Endothelial cell of umbilical vein (primary cell): ENCODE measurements at places on chromosomes 12 and 14. TPM values are rescaled to one million over a fixed set of nuclear protein-coding genes. Genes with fewer than 3 reads are reported as not detected.

The CCDC38 gene
- not detected in 2 replicates for total RNA-seq

The APOLD1 gene
- 5.3 and 6.0 TPM in 2 replicates for total RNA-seq

The RHEBL1 gene
- 2.3 and 2.6 TPM in 2 replicates for total RNA-seq

The SLC41A2 gene
- total RNA-seq, result 7.5 and 8.0 TPM in 2 replicates

DNA sequence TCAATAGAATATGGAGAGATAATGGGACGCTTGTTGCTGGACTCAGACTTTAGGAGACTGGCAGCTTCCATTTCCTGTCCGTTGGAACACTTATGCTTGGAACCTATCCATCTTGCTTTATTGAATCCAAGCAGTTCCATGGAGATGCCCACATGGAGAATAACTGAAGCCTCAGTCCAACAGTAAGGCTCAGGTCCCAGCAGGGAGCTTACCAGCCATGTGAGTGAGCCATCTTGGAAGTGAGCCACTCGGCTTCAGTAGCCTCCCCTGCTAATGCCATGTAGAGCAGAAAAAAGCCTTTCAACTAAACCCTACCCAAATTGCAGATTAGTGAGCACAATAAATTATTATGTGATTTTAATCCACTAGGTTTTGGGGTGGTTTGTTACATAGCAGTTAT lies 538.8 kb upstream of the STXBP6 start:
- H3K27ac ChIP-seq, result no peak overlapping the region
- H3K4me1 ChIP-seq, result no peaks in the 10 kb centered on the region
- H3K4me3 ChIP-seq, result no peak overlapping the region
- H3K36me3 ChIP-seq, result no peaks in the 10 kb centered on the region
- no peaks in the 10 kb centered on the region for H3K27me3 ChIP-seq

- H3K36me3 ChIP-seq, result no peaks in the 10 kb centered on the region
- H3K27ac ChIP-seq, result no peak overlapping the region
- peaks cover 14% of the 10 kb centered on the region for H3K4me1 ChIP-seq
- DNase-seq, result no peak
- no peak overlapping the region for H3K4me3 ChIP-seq
- no peaks in the 10 kb centered on the region for H3K27me3 ChIP-seq
Observed at GRCh38 chr12:63941166-63941800, 96.8 kb downstream of the SRGAP1 start.

DNA sequence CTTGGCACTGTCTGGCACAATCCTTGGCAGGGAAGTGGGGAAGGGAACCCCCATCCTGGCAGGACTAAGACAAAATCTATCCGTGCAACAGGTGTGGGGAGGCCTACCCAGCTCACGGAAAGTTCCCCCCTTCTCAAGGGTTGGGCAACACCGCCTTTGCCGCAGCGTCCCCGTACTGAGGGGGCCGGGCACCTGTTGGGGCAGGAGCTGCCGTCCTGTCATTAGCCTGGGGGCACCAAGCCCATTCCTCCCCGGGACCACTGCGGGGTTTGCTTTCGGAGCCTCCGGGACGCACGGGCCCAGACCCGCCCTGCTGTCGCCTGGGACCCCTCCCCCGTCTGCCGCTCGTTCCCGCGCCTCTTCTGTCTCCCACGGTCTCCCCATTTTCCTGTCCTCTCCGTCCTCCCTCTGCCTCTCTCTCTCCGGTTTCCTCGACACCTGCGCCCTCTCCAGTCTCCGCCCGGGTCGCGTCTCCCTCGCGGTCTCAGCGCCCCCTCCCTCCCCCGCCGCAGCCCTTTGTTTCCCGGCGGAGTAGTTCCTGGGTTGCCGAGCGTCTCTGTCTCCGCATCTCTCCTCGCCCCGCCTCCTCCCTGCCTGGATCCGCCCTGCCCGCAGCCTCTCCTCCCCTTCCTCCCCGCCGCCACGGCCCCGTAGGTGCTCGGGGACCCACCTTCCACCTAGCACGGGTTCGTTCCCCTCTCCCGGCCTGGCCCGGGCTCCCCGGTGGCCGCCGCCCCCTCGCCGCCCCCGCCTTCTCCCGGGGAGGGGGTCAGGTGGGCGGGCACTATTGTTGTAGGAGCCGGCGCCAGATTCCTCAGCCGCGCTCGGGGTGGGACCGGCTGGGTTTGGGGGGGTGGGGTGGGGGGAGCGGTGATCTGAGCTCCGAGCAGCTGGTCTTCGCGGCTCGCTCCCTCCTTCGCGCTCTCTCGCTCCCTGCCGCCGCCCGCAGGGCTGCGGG lies at the start of gene CACNB3:
CACNB3 (plus strand) TSS at position 624 of the 958 bp plus-strand sequence. CDS start 434 bp downstream, outside the sequence.
- H3K36me3 ChIP-seq, result no peaks in the 10 kb centered on the region
- H3K27me3 ChIP-seq, result no peaks in the 10 kb centered on the region
- peaks cover 20% of the 10 kb centered on the region for H3K4me1 ChIP-seq
- peak within 1 kb of the TSS; percentile 58 for H3K4me3 ChIP-seq

- H3K27ac ChIP-seq, result no peak overlapping the region
- no peaks in the 10 kb centered on the region for H3K4me1 ChIP-seq
Observed at GRCh38 chr14:76502638-76503037, 126.7 kb downstream of the ESRRB start.

GRCh38 chr14:101068313-101069227 lies 165.0 kb upstream of the RTL1 start:
- DNase-seq, result no peak
- peaks cover 6% of the 10 kb centered on the region for H3K36me3 ChIP-seq
- H3K27me3 ChIP-seq, result no peaks in the 10 kb centered on the region
- no peak overlapping the region for H3K4me3 ChIP-seq
- H3K27ac ChIP-seq, result no peak overlapping the region

GRCh38 chr12:111570084-111570961 lies 28.8 kb downstream of the ATXN2 start:
- no peak overlapping the region for H3K4me3 ChIP-seq
- peak; percentile 69 for DNase-seq
- H3K36me3 ChIP-seq, result no peaks in the 10 kb centered on the region
- H3K4me1 ChIP-seq, result peaks cover 32% of the 10 kb centered on the region

DNA sequence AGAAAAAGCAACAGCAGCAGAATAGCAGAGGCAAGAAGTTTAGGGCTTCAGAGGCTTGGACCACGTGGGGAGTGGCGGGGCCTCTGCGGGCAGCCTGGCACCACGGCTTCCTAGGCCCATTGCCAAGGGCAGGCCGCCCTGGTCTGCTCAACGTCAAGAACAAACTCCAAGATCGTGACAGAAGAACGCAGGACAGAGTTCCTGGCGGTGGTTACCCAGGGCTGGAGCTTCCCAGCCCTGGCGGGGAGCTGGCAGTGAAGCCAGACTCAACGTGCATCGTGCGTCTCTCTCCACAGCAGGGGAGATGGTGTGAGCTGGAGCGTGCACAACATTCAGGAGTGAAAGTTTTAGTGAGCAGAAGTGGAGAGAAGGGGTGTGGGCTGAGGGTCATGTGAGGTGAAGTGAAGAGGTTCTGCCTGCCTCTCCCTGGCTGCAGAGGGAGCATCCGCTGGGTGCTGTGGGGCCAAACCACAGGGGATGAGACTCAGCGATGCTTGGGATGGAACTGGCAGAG lies 13.9 kb upstream of the CACNA2D4 start:
- H3K4me3 ChIP-seq, result no peak overlapping the region
- H3K27me3 ChIP-seq, result no peaks in the 10 kb centered on the region
- DNase-seq, result no peak
- H3K4me1 ChIP-seq, result no peaks in the 10 kb centered on the region
- H3K36me3 ChIP-seq, result no peaks in the 10 kb centered on the region
- no peak overlapping the region for H3K27ac ChIP-seq

DNA sequence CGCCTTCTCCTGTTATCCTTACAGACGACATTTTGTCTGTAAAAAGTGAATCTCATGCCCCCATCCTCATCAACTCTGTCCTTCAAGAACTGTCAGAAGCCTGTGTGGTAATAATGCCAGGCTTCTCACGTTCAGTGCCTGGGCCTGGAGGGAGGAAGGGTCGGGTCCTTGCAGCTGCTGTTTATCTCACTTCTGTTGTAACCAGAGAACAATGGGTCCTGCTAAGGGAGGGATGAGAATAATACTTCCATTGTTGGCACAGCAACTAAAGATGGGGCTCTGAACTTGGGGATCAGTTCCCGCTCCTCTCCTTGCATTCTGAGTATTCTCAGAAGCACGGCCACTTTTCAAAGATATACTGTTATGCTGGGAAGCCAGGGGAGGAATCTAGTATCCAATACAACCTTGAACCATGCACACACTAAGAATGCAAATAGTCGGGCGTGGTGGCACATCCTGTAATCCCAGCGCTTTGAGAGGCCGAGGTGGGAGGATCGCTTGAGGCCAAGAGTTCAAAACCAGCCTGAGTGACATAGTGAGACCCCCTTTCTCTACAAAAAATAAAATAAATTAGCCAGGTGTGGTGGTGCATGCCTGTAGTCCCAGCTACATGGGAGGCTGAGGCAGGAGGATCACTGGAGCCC lies 38.8 kb upstream of the NINJ2 start:
- H3K36me3 ChIP-seq, result no peaks in the 10 kb centered on the region
